Spleen (tissue), 13 donors: ENCODE measurements at places on chromosomes 2 and 18. TPM values are rescaled to one million over a fixed set of nuclear protein-coding genes. Genes with fewer than 3 reads are reported as not detected.

DNA sequence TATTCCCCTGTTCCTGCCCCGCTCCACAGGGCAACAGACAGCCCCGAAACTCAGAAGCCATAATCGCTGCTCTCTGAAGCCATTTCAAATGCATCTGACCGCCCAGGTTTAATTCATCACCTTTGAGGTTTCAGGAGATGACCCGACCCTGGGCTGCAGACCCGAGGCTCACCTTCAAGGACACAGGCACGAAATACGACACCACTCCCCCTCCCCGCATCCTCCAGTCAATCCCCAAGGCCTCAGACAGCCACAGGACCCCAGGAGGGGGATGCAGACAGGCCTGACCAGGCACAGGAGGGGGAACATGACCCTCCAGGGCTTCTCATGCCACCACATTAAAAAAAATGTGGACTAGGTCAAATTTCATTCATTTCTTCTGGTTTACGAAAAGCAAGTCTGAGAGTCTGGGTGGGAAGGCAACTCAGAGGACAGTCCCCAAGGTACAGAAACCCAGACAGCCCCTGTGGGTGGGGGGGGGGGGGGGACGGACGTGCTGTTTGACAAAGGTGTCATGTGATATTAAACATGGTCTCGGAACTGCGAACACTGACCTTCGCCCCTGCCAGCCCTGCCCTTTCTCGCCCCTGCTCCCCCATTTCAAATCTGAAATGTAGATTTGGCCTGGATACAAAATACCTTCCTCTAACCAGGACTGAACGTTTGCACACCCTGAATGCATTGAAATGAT, 142.9 kb downstream of the BCL11A start:
- H3K27me3 ChIP-seq = no peaks in the 10 kb centered on the region
- no peak overlapping the region for H3K4me3 ChIP-seq
- no peak overlapping the region for H3K27ac ChIP-seq
- DNase-seq = no peak
- peaks cover 43% of the 10 kb centered on the region for H3K4me1 ChIP-seq

DNA sequence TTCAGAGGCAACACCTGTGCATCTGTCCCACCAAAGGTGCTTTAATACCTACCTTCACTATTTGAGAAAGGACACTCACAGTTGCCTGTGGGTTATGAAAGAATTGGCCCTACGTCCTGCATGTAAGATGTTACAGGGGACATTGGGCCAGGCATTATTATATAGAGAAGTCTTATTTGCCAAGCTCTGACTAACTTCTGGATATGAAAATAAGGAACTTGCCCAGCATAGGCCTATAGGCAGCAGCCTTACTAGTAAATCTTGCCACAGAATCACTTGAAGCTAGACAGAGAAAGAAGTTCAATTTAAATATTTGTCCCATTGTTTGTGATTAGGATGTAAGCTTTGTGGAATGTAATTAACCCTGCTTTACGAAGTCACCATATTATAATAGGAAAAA, 41.7 kb downstream of the NLRC4 start:
- H3K27ac ChIP-seq = no peak overlapping the region
- no peaks in the 10 kb centered on the region for H3K27me3 ChIP-seq
- no peaks in the 10 kb centered on the region for H3K36me3 ChIP-seq
- H3K4me1 ChIP-seq = no peaks in the 10 kb centered on the region
- H3K4me3 ChIP-seq = no peak overlapping the region
- DNase-seq = no peak

GRCh38 chr2:64023485-64024258, 4.4 kb upstream of the VPS54 start:
- H3K27ac ChIP-seq = no peak overlapping the region
- H3K27me3 ChIP-seq = no peaks in the 10 kb centered on the region
- peaks cover 27% of the 10 kb centered on the region for H3K4me1 ChIP-seq
- no peak overlapping the region for H3K4me3 ChIP-seq
- no peak for DNase-seq
- H3K36me3 ChIP-seq = no peaks in the 10 kb centered on the region

GRCh38 chr2:157777427-157777826, 98.7 kb downstream of the ACVR1 start:
- no peak overlapping the region for H3K27ac ChIP-seq
- H3K27me3 ChIP-seq = no peaks in the 10 kb centered on the region
- no peaks in the 10 kb centered on the region for H3K4me1 ChIP-seq
- no peak for DNase-seq
- H3K4me3 ChIP-seq = no peak overlapping the region

- no peak for DNase-seq
- H3K4me1 ChIP-seq = peaks cover 21% of the 10 kb centered on the region
- no peaks in the 10 kb centered on the region for H3K36me3 ChIP-seq
Observed at GRCh38 chr2:96353606-96354101, 18.1 kb downstream of the NCAPH start.

DNA sequence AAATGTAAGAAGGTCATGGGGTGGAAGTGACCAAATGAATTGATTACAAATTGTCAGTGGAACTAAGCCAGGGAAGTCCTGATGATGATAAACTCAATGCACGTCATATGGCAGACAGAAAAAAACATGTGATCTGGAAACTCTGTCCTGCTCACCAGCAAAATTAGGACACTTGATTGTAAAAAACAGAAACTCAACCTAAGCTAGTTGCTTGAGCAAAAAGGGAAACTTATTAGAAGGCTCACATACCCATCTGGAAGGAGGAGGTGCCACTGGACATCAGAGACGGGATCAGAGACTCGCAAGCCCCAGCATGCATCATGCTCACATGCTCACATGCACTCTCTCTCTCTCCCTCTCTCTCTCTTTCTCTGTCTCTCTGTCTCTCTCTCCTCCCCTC, 96.8 kb downstream of the SP3 start:
- H3K27me3 ChIP-seq = no peaks in the 10 kb centered on the region
- no peaks in the 10 kb centered on the region for H3K36me3 ChIP-seq
- no peak overlapping the region for H3K27ac ChIP-seq
- H3K4me3 ChIP-seq = no peak overlapping the region
- H3K4me1 ChIP-seq = no peaks in the 10 kb centered on the region

- DNase-seq = no peak
- H3K4me1 ChIP-seq = no peaks in the 10 kb centered on the region
- no peak overlapping the region for H3K27ac ChIP-seq
- H3K27me3 ChIP-seq = no peaks in the 10 kb centered on the region
- H3K36me3 ChIP-seq = no peaks in the 10 kb centered on the region
Observed at GRCh38 chr2:66968946-66969345, 428.2 kb upstream of the ETAA1 start.

THSD7B gene
- not detected for polyA plus RNA-seq

DNA sequence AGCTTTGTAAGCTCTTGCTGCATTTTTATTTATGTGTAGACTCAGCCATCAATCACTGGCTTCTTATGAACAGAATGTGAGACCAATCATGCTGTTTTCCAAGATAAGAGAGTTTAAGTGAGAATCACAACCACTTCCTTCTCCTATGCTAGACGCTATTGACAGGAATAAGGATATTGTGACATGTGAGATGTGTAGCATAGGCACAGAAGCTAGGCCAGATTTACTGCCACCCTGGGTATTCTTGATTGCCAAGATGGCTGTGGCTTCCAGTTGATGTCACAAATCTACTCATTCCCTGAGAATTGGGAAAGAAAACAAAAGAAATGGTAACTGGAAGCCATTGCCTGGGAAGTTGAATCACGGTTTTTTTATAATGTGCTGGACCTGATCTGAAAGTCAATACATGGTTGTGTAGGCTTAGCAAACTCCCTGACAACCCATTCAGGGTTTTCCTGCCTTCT, 49.9 kb downstream of the RAB27B start:
- no peak for DNase-seq
- no peaks in the 10 kb centered on the region for H3K27me3 ChIP-seq

DLGAP1 gene
- 0.77 TPM for polyA plus RNA-seq

FBLN7 gene
- 2.1 TPM for polyA plus RNA-seq

- no peak for DNase-seq
- H3K27me3 ChIP-seq = no peaks in the 10 kb centered on the region
- no peaks in the 10 kb centered on the region for H3K4me1 ChIP-seq
- H3K36me3 ChIP-seq = no peaks in the 10 kb centered on the region
- H3K27ac ChIP-seq = no peak overlapping the region
Observed at GRCh38 chr18:78123144-78123909, 856.3 kb upstream of the SALL3 start.

STARD7 gene
- 73.0 TPM for polyA plus RNA-seq

GRCh38 chr2:175015340-175015739, 10.2 kb upstream of the CHN1 start:
- H3K4me1 ChIP-seq = no peaks in the 10 kb centered on the region
- H3K36me3 ChIP-seq = no peaks in the 10 kb centered on the region
- no peak overlapping the region for H3K27ac ChIP-seq
- no peaks in the 10 kb centered on the region for H3K27me3 ChIP-seq
- DNase-seq = no peak

DNA sequence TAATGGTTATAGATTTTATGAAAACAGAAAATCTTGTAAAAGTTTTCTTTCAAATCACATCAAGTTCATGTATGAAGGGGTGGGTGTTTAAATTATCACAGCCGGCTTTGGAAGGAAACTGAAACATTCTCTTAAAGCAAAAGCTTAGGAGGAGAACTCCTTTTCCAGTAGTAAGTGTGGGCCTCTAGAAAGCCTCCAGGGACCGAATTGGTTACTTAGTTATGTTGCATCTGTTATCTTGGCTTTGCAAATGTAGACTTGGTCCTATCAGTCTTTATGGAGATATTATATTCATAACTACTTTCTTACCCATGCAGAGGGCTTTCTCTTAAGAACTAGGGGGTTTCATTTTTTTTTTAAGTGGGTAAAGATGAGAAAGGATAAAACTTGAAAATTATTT, 7.4 kb downstream of the NAB1 start:
- peaks cover 15% of the 10 kb centered on the region for H3K4me1 ChIP-seq
- DNase-seq = no peak
- no peaks in the 10 kb centered on the region for H3K27me3 ChIP-seq

DNA sequence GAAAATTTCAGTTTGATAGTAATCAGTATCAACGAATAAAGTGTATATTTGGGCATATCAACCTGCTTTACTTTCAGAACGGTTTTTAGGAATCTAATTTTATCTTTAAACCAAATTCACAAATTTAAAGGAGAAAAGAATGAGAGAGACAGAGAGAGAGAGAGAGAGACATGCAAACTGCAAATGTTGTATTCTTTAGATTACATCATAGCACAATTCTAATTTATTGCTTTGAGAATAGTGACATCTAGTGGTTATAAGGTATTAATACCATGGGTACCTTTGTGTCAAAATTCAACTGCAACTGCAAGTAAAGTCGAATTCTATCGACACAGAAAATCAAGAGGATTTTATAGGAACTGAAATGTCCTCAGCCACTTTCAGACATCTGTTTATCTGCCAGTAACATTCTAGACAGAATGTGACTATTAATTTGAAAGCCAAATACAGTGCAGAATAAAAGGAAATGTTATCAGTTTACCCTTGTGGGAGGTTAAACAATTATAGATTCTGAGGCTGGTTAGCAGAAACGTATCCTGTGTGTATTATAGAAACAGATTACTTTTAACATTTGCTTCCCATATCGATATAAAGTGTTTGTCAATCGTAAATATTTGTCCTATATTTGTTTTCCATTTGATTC, 529.8 kb upstream of the VRK2 start:
- H3K4me1 ChIP-seq = no peaks in the 10 kb centered on the region
- H3K36me3 ChIP-seq = no peaks in the 10 kb centered on the region
- H3K27me3 ChIP-seq = no peaks in the 10 kb centered on the region
- H3K4me3 ChIP-seq = no peak overlapping the region
- no peak overlapping the region for H3K27ac ChIP-seq
- no peak for DNase-seq

DNA sequence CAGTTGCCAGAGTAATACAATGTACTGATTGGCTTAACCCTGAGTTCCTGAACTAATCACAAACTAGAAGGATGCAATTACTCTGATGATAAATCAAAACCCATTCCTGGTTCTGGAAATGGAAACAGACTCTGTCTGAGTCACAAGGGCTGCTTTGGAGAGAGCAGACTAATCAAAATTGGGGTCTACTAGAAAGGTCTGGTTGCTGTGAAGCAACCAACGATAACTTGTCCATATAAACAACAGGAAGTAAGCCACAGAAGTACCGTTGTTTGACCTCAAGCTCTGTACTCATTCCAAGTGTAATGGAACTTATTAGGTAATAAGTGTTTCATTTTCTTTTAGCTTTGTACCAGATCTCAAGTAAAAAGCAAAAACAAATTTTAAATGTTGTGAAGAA, 49.7 kb downstream of the RASGRP3 start:
- no peak overlapping the region for H3K4me3 ChIP-seq
- no peaks in the 10 kb centered on the region for H3K36me3 ChIP-seq
- H3K27ac ChIP-seq = peak overlapping the region; percentile 43
- peaks cover 50% of the 10 kb centered on the region for H3K4me1 ChIP-seq
- no peaks in the 10 kb centered on the region for H3K27me3 ChIP-seq

POTEI gene
- not detected for polyA plus RNA-seq

TTN gene
- 0.23 TPM for polyA plus RNA-seq

NOL4 gene
- polyA plus RNA-seq = 0.06 TPM

- H3K27ac ChIP-seq = no peak overlapping the region
- H3K4me1 ChIP-seq = peaks cover 19% of the 10 kb centered on the region
- no peaks in the 10 kb centered on the region for H3K27me3 ChIP-seq
- DNase-seq = no peak
Observed at GRCh38 chr2:227363756-227364155, 15.3 kb downstream of the TM4SF20 start.

DNA sequence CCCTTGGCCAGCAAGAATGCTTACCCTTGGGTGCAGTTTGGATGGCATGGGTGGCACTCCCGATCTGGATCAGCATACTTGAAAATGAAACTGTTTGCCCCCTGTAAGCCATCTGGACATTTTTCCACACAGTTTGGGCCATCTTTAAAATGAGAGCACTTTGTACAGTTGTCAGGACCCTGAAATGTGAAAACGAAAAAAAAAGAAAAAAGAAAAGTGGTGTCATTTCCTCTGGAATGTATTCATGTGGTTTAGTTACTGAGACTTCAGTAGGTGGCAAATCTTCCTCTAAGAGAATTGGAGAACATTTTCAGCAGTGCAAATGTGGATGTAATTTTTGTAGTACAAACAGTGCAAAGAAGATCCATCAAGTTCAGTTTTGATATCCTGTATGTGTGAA, 873.3 kb downstream of the ERBB4 start:
- H3K4me1 ChIP-seq = no peaks in the 10 kb centered on the region
- no peak for DNase-seq
- H3K27ac ChIP-seq = no peak overlapping the region

DNA sequence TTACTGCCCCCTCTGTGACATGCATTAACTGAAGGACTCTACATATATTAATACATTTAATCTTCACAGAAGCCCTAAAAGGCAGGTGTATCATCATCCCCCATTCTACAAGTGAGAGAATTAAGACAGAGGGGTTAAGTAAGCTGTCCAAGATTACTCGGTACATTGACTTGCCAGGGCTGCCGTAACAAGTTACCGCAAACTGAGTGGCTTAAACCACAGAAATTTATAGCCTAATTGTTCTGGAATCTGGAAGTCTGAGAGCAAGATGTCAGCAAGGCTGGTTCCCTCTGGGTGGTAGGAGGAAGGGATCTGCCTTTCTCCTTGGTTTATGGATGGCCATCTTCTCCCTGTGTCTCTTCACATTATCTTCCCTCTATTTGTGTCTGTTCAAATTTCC, 605.5 kb downstream of the EPHA4 start:
- H3K4me3 ChIP-seq = no peak overlapping the region
- no peak overlapping the region for H3K27ac ChIP-seq
- H3K4me1 ChIP-seq = no peaks in the 10 kb centered on the region
- H3K27me3 ChIP-seq = no peaks in the 10 kb centered on the region

SCYGR8 gene
- polyA plus RNA-seq = not detected
